ENCODE measurements at places on chromosomes 2 and 18. TPM values are rescaled to one million over a fixed set of nuclear protein-coding genes. Genes with fewer than 3 reads are reported as not detected.

GRCh38 chr2:167803449-167803988, 443.9 kb downstream of the STK39 start:
- DNase-seq, result no peak

- no peak for DNase-seq
These were observed 162.7 kb downstream of the ARL4C start for GRCh38 chr2:234334151-234334550.

GRCh38 chr2:2904721-2905350, 472.8 kb downstream of the EIPR1 start:
- DNase-seq, result no peak

- no peak for DNase-seq
These were observed 701.6 kb upstream of the ZEB2 start for GRCh38 chr2:145221516-145221915.

DNA sequence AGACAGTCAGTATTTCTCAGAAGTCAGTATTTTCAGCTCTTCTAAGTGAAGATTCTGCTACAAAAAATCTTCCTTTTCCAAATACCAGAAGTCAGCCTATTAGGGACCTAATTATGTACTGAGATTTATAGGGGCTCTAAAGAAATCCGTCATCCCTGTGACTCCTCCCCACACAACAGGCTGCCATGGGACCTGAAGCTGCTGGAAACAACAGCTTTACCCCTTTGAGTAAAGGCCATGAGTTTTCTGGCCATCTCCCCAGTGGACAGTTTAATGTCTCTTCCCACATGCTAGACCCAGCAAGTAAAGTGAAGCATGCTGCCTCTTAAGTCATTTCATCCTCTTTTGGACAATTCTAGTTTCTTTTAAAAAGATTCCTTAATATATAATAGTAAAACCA, 255.7 kb upstream of the ACVR2A start:
- DNase-seq, result no peak

DNA sequence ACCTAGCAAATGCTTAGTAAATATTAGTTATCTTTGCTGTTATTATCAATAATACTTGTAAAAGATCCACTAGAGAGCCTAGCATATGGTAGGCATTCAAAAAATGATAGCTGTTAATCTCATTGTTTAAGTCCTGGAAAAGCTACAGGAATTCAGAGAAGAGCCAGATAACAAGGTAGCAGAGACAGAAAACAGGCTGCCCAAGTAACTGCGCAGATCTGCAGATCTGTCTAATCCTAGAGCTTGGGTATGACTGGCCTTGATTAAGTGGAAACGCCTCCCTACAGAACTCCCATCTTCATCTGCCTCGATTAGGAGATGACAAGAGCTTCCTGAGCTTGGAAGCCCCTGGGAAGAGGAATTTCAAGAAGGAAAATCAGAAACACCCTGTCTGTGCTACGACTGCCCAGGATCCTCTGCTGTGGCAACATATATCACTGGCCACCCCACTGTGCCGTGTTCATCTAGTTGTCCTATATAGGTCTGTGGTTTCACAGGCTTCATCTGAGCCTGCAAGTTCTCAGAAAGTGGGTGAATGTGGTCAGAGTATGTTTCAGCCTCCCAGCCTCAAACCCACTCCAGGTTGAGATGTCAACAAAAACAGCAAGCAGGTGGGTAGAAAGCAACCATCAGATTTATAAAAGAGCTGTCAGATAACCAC, 151.5 kb upstream of the PKDCC start:
- DNase-seq, result peak; percentile 20

DNA sequence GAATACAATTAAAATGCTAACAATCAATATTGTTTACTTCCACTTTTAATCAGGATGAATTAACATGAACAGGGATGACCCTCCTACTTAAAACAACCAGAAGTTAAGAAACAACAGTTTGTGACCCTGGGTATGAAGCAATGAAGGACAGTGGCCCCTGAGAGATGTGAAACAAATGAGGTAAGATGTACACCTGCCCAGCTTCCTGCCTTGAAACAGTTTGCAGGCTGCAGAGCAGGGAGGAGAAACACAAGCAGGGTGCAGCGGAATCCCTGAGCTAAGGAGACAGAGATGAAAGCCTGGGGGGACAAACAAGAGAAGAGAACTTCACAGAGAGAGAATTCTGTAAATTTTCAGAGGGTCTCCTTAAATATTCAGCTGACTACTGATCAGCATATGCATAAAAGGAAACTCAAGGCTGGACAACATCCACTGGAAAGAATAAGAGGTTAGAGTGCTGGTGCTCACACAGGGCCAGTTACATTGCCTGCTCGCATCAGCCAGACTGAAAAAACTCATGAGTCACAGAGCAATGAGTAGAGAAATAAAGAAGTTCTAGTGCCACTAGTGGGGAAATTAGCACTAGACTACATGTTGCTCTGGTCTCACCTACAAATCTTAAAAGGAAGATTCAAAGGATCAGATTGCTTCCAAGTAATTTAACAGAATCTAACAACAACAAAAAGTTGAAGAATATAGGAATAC, 106.4 kb downstream of the PID1 start:
- peak; percentile 27 for DNase-seq

GRCh38 chr2:56474412-56475158, 290.8 kb downstream of the CCDC85A start:
- no peak for DNase-seq

Gene VAMP5
- total RNA-seq, result 17.1 TPM

Gene UGT1A10
- total RNA-seq, result 54.9 TPM

Gene AFF3
- 9.0 TPM for total RNA-seq

Measured in transverse colon (tissue), 4 donors.